ENCODE measurements at places on chromosomes 6 and 20.
A peak's percentile ranks its signal among the peaks of the same experiment; 100 is the strongest.

- no peak for DNase-seq
Measured at GRCh38 chr20:25012616-25013189, 20.2 kb upstream of the APMAP start.

DNA sequence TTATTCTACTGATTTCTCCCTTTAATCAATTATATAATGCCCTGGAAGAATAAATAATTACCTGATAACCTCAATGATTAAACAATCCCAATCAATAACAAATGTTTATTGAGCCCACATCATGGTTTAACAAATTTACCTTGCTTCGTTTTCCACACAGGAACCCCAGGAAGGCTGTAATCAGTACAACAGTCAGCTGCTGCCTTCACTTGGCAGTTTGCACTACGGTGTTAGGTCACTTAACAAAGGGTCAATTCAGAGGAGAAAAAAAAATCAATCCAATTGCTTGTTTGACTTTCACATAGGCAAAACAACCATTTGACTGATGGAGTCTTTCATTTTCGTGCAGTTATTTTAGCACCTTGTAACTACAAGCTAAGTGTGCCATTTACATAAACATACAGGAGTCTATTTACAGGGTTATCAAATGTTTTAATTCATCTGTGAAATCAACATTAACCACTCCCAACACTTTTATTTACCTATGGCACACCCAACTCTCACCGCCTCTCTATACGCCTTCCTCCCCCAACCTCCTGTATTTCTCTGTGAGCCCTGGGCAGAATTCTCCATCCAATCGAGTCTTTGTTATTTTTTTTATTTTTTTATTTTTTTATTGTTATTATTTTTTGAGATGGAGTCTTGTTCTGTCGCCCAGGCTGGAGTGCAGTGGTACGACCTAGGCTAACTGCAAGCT is 140.4 kb upstream of the TAB2 start:
- no peak for DNase-seq

GRCh38 chr20:19692685-19693119 is 65.4 kb upstream of the RIN2 start:
- DNase-seq, result peak; percentile 23

DNA sequence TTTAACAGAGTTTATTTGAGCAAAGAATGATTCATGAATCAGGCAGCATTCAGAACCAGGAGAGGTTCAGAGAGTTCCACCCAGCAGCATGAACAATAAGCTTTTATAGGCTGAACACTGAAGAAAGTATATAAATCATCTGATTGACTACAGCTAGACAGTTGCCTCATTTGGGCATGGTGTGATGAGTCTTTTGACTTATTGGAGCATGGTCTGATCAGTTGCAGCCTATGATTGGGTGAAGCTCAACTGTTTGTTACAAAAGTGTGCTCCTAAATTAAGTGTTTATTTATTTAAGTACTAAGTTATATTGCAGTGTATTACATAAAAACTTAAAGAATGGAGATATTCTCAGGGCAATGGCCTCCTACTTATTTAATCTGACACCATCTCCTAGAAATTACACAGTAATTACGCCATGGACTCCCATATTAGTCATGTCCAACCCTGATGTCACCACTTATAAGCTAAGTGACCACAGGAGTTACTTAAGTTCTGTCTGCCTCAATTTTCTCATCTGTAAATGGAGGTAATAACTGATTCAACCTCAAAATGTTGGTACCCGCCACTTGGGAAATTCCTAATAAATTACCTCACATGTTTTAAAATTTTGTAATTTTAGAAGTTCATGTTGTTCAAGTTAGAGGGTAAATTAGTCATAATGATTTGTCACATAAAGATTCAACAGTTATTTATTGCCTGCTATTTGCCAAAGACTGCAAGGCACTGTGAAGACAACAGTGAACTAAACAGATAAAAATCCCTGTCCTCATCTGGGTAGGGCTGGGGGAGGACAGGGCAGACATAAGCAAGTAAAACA is 15.2 kb upstream of the ROS1 start:
- DNase-seq, result no peak

GRCh38 chr6:168390749-168391420 is 50.1 kb upstream of the SMOC2 start:
- DNase-seq, result no peak

- DNase-seq, result no peak
Measured at GRCh38 chr6:11428895-11429294, 108.7 kb upstream of the TMEM170B start.

GRCh38 chr6:28747083-28747630 is 176.6 kb downstream of the TRIM27 start:
- no peak for DNase-seq
